ENCODE measurements at places on chromosomes 6 and 20.

DNA sequence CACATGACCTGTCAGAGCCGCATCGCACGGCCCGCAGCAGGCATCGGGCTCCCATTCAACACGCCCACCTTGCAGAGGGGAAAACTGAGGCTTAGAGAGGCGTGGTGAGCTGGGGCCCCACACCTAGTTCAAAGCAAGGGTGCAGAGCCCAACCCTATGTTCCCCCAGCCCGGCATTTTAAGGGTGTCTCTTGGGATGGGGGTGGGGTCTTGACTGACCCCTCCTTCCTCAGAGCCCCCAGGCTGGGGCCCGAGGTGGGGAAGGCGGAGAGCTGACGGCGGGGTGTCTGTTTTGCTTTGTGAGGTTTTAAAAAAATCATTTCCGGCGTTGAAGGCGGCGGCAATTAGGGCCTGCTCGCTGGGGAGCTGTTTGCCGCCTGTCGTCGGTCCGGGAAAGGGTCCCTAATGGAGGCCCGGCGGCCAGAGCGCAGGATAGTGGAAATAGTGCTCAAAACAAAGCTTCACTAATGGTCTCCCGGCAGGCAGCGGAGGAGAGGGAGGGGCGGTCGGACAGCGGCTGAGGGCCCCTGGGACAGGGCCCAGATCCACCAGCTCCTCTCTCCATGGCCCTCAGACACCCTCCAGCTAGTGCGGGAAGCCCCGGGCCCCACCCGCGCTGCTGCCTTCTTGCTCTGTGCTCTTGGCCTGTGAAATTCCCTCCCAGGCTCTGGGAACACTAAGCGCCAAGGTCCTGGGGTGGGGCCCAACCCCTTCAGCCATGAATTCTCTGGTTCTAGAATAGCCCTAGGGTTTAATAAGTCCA is 11.9 kb downstream of the VSTM2L start:
- peak; percentile 5 for DNase-seq

GRCh38 chr20:59258221-59258621 is 42.2 kb upstream of the EDN3 start:
- no peak for DNase-seq

- no peak for DNase-seq
These were observed 215.1 kb upstream of the CDYL start for GRCh38 chr6:4561078-4561435.

GRCh38 chr6:139381216-139381865 is 6.9 kb upstream of the CITED2 start:
- no peak for DNase-seq

DNA sequence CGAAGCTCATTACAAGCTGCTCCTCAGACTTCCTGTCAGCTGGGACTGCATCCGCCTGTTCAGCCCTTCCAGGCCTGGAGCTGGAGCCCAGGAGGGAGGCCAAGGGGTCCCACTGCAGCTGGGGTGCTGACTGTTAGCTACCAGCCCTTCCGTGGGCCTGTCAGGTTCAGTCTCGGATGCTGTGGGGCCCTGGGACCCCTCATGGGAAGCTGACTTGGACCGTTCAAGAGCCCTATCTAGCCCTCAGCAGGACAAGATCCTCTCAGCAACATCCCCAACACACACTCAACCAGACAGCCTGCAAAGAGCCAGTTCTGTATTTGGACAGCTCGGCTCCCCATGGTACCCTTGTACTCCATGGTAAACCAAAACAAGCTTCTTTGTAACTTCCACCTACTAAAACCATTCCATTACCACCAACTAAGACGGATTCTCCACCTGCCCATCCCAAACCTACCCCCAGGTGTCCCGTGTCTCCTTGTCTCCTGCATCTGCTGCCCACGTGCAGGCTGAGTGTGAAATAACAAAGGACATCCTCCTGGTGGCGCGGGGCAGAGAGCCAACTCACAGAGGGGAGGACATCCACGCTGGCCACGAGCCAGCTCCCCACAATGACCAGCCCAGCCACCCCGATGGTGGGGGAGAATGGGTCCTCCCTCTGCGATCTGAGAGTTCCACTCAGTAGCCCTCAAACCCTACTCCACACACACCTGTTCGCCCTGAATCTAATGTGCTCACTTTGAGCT is 111.2 kb downstream of the TAF4 start:
- no peak for DNase-seq

- no peak for DNase-seq
These were observed 8.5 kb downstream of the IYD start for GRCh38 chr6:150377211-150377781.

- no peak for DNase-seq
These were observed 368.0 kb downstream of the QKI start for GRCh38 chr6:163782436-163783003.

GRCh38 chr6:71138376-71138775 is 150.2 kb upstream of the OGFRL1 start:
- no peak for DNase-seq

- no peak for DNase-seq
These were observed 11.7 kb downstream of the ZBTB46 start for GRCh38 chr20:63819224-63819921.

DNA sequence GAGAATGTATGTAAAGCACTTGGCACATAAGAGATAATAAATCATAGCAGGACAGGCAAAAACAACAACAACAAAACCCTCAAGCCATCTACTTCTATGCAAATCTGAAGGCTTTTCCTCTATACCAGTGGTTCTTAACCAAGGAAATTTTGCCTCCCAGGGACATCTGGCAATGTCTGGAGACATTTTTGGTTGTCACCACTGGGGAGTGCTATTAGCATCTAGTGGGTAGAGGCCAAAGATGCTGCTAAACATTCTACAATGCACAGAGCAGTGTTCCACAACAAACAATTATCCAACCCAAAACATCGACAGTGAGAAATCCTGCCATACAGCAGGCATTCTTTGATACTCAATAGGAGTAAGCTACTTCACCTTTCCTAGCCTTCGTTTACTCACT is 28.2 kb downstream of the NDRG3 start:
- DNase-seq: no peak

GRCh38 chr20:62736026-62736406 is 27.4 kb downstream of the NTSR1 start:
- DNase-seq: no peak

DNA sequence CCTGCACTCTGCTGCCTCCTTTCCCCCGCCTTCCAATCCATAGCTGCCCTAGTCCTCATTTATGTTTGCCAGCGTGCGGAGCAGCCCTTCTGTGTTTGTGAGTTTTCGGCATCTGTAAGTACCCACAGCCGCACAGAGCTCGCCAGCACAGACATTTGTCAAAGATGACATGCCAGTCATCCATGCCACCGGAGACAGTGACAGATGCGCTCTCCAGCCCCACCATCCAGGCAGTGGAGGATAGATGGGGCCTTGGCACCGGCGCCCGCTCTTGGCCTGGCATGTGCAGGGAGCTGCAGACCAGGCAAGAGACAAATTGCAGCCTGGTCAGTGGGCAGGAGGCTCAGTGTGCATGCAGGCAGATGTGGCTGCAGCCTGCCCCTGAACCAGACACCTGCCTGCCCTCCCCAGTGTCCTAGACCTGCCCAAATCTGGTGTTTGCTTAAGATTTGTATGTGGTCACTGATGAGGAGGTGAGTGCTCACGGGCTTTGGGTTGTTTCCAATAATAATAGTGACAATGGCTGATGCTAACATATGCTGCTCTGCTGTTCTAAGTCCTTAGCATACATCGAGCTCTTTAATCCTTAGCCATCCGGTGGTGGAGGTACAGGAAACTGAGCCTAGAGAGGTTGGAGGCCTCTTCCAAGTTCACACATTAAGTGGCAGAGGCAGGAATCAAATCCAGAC is 78.1 kb downstream of the UNC5CL start:
- DNase-seq: no peak

- no peak for DNase-seq
These were observed 1.5 kb downstream of the SLC23A2 start for GRCh38 chr20:4999788-5000187.

DNA sequence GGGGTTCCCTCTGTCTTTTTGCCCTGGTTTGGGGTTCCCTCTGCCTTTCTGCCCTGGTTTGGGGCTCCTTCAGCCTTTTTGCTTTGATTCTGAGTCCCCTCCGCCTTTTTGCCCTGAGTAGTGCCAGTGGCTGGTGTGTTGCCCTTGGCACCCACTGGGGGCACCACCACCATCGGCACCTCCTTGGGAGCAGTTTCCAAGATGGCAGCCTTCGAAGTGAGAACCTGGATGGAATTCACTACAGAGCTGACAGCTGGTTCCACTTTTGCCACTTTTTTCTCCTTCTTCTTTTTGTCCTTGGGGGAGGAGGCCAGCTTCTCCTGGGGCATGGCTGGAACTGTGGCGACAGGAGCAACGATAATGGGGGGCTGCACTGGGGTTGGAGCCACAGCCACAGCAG is 22.2 kb downstream of the RRBP1 start:
- DNase-seq: no peak

DNA sequence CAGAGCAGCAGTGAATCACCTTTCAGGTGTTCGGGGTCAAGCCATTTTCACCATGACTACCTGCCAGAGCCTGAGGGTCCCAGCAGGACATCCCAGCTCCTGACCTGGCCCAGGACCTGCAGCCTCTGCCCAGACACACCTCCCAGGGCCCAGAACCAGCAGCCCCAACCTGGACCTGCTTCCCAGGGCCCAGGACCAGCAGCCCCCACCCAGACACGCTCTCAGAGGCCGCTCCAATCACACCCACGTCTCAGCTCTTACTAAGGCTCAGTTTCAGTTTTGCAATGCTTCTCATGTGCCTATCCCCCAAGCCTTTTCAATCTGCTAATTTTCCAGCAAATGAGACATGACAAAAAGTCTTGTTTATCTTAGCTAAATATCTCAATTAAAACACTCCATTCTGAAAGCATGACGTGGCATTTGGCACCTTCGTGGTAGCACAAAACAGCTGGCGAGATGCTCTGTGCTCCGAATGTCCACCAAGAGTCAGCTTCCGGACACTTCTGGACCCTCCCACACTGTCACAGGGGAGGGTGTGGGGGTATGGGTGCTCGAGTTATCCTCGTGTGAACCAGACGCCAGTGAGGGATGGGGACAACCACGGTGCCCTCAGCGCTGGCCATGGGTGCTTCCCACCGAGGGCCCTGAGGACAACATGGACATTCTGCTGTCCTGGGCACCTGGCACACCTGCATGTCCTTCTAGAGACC is 253.2 kb downstream of the DLL1 start:
- DNase-seq: no peak

DNA sequence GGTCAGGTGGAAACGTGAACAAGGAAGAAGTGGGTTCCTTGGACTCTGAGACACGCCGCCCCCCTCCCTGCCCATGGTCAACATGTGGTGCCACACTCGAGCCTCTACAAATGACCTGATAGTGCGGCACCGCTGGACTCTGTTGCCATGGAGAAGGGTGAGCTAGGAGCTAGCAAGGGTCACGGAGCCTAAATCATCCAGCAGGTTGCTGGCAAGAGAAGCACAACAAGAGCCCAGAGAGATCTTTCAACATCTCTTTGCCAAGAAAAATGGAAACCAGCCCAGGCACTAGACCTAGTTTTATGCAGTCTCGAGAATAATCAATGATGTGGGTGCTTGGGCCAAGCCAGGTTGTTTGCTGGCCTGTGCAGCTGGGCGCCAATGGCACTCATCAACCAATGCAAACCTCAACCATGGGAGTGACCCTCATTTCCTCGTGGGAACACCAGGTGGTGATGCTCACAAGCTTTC is 69.5 kb downstream of the NOL4L start:
- no peak for DNase-seq

DNA sequence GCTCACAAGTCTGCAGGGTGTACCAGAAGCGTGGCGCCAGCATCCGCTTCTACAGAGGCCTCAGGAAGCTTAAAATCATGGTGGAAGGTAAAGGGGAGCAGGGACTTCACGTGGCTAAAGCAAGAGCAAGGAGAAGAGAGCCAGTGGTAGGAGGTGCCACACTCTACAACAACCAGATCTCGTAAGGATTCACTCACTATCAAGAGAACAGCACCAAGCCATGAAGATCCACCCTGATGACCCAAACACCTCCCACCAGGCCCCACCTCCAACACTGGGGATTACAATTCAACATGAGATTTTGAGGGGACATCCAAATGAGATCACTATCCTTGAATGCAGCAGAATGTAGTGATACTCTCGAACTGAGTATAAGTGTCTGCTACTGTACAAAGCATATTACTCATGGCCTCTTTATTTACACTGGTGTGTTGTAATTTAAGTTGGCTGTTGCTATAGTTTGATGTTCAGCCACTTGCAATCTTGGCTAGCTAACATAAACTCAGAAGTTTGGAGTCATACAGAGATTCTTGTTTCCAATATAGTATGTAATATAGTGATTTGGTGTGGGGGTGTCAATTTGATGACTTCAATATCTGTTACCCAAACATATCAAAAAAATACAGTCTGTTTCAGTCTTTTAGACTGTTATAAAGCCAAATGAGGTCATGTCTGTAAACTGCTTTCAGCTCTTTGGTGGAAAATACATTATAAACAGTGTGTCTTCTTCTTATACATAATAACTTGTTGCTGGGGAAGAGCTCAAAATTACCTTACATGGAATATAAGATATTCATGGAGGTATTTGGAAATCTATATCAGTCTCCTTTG is 39.4 kb upstream of the MYLIP start:
- no peak for DNase-seq

GRCh38 chr6:703552-703951 is 10.6 kb upstream of the EXOC2 start:
- DNase-seq: no peak

- DNase-seq: no peak
These were observed 112.7 kb downstream of the RFPL4B start for GRCh38 chr6:112459758-112460304.

DNA sequence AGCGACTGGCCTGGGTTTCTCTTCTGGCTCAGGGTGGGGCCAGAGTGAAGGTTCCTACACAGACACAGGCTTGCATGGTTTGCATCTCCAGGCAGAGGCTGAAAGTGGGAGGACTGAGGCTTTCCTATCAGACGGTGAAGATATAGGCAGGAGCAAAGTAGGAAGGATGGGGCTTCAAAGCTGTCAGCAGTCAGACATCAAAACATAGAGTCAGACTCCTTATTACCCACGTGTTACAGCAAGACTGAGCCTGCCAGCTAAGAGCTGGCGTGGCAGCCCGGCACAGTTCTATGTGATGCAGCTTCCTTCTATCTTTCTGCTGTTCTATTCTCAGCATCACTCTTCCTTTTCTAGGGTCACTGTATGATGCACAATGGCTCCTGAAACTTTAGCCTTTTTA is 445.1 kb downstream of the DOK5 start:
- no peak for DNase-seq

DNA sequence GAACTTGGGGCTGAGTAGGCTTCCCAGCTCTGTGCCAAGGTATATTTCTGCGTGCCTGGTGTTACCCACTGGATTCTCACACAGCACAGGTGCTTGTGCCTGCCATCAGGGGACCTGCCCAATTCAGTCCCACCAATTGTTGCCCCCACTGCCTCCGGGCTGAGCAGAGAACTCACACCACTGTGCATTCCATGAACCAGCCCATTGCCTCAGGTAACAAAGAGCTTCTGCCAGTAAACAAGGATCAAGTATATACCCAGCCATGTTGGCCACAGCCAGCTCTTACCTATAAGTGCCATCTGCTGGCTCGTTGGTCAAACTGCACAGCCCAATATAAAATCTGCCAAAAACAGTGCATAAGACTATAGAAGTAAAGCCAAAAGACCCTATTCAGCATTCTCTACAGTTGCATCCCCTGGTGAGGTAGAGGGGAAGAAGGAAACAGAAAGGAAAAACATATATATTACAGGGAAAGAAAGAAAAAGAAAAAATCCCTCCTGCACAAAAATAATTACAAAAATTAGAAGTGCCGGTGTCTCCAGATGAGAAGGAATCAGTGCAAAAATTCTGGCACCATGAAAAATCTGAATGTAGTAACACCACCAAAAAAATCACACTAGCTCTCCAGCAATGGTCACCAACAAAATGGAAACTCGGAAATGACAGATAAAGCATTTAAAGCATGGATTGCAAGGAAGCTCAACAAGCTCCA is 241.4 kb downstream of the IBTK start:
- DNase-seq: no peak

GRCh38 chr6:80720824-80721223 is 614.4 kb downstream of the BCKDHB start:
- no peak for DNase-seq
